ENCODE measurements at places on chromosomes 7 and 10. TPM values are rescaled to one million over a fixed set of nuclear protein-coding genes. Genes with fewer than 3 reads are reported as not detected.

CD36 gene
- total RNA-seq = 32.2 TPM

NPY4R gene
- total RNA-seq = 0.24 TPM

CALHM3 gene
- 20.3 TPM for total RNA-seq

GRM8 gene
- total RNA-seq = 3.4 TPM

ZKSCAN1 gene
- total RNA-seq = 157 TPM

HILPDA gene
- total RNA-seq = 26.4 TPM

RASA4B gene
- 5.5 TPM for total RNA-seq

TRPV6 gene
- 5.4 TPM for total RNA-seq

NACAD gene
- 7.3 TPM for total RNA-seq

HECW1 gene
- total RNA-seq = 1.4 TPM

GARIN1A gene
- 2.4 TPM for total RNA-seq

MAGI2 gene
- 5.7 TPM for total RNA-seq

HGF gene
- total RNA-seq = 4.9 TPM

SPAM1 gene
- not detected for total RNA-seq

STAG3 gene
- 1.6 TPM for total RNA-seq

PTPRZ1 gene
- total RNA-seq = 43.4 TPM

SH2D4B gene
- 0.07 TPM for total RNA-seq

TMEM229A gene
- 0.33 TPM for total RNA-seq

STEAP1 gene
- total RNA-seq = 3.4 TPM

CSGALNACT2 gene
- 6.0 TPM for total RNA-seq

RPEL1 gene
- total RNA-seq = not detected

PLXNA4 gene
- 13.6 TPM for total RNA-seq

HOXA4 gene
- 37.6 TPM for total RNA-seq

AVL9 gene
- total RNA-seq = 35.2 TPM

GPNMB gene
- 13.3 TPM for total RNA-seq

DNAH11 gene
- total RNA-seq = 1.0 TPM

HKDC1 gene
- total RNA-seq = 2.4 TPM

ZNF804B gene
- total RNA-seq = 0.07 TPM

OPN4 gene
- not detected for total RNA-seq

STK31 gene
- total RNA-seq = 0.74 TPM

WNT8B gene
- 0.29 TPM for total RNA-seq

TFR2 gene
- 2.5 TPM for total RNA-seq

PCDH15 gene
- total RNA-seq = 1.3 TPM

GPER1 gene
- total RNA-seq = 5.0 TPM

INHBA gene
- 29.3 TPM for total RNA-seq

MINDY3 gene
- 26.3 TPM for total RNA-seq

IMPDH1 gene
- total RNA-seq = 42.2 TPM

SOSTDC1 gene
- 6.0 TPM for total RNA-seq

SPRN gene
- total RNA-seq = 0.21 TPM

TDRD1 gene
- total RNA-seq = not detected

OPN1SW gene
- not detected for total RNA-seq

LIPN gene
- 0.24 TPM for total RNA-seq

PRXL2A gene
- 89.2 TPM for total RNA-seq
